ENCODE measurements at places on chromosomes 4 and X.

- no peak for DNase-seq
Observed at GRCh38 chr4:16652732-16653305, 245.6 kb downstream of the LDB2 start.

- DNase-seq = peak; percentile 7
Observed at GRCh38 chr4:7101692-7102515, 34.0 kb upstream of the GRPEL1 start.

GRCh38 chr4:23686169-23686897 lies 203.5 kb downstream of the PPARGC1A start:
- no peak for DNase-seq

- DNase-seq = no peak
Observed at GRCh38 chr4:88736264-88736663, 38.6 kb upstream of the NAP1L5 start.

- DNase-seq = no peak
Observed at GRCh38 chr4:84917086-84917821, 49.2 kb downstream of the WDFY3 start.

DNA sequence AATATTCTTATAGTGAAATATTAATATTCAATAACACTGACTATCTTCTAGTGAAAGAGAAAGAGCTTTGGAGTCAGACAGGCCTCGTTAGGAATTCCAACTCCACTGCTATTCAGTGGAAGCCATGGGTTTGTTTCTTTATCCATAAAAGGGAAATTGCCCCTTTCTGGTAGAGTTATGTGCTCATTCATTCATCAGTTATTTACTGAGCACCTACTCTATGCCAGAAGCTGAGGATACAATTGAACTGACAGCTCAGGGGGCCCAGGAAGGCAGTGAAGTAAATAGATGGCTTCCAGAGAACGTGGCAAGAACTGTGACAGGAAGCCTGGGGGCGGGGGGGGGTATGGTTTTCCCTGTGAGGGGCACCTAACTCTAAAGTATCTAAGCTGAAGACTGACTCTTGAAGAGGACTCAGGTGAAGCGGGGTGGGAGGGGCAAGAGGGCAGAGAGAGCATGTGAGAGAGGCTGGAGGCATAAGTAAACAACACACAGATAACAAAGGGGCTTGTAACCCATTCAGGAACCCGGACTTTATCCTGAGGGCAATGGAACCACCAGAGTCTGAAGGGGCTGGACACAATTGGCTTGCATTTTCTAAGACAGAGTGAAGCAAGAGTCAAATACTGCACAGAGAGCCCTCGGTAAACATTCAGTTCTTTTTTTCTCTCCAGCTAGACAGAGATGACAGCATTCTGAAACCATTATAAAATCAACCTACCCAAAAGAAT lies 20.3 kb downstream of the ANXA5 start:
- no peak for DNase-seq

DNA sequence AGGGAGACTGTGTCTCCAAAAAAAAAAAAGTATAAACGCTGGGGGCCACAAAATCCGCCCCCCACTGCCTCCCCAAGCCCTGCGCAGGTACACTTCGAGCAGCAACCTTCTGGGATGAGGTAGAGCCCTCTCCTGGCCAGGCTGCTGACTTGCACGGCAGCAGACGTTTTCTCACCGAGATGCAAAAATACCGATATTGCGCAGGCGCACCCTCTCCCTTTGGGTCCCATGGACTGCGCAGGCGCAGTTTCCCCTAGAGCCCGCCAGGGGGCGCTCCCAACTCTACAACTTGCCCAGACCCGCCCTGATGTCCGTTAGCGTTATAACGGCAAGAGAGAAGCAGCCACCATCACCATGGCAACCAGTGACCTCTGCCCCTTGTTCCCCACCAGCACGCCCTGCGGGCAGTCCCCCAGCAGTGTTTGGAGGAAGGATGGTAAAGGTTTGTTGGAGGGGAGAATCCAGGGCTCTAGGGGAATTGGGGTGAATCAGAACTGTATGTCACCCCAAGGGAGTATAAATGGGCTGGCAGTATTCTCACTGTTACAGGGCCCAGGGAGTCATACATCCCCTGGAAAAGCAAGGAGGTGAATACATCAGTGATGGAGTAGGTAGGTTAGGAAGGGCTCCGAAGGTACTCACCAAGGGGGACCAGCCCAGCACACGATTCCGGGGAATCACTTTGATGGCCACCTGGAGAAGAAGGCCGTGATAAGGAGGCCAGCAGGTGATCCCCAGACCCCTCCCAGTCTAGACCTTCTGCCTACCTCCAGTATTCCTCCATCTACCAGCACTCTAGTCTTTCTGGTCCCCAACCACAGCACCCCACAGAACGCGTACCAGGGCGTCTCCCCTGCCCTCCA lies 1.5 kb downstream of the PIM2 start:
- no peak for DNase-seq

DNA sequence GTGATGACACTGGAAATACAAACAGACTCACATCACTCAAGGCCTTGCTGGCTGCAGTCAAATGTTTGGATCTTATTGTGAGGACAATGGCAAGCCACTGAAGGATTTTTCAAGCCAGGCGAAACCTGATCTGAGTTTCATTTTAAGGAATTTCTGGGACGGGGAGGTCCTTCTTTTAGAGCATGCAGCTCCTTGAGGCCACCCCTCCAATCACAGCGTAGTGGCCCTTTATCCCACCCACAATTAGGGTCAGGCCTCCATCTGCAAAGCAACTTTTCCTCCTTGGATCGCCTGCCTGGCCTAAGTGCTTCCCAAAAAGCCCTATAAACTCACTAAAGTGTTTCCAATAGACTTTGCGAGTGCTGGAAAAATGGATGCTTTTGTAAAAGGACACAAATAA lies 115.5 kb downstream of the EFHC2 start:
- DNase-seq = no peak

GRCh38 chr4:90061881-90062280 lies 65.3 kb upstream of the CCSER1 start:
- no peak for DNase-seq

GRCh38 chr4:86243750-86244149 lies 116.1 kb downstream of the MAPK10 start:
- DNase-seq = no peak

DNA sequence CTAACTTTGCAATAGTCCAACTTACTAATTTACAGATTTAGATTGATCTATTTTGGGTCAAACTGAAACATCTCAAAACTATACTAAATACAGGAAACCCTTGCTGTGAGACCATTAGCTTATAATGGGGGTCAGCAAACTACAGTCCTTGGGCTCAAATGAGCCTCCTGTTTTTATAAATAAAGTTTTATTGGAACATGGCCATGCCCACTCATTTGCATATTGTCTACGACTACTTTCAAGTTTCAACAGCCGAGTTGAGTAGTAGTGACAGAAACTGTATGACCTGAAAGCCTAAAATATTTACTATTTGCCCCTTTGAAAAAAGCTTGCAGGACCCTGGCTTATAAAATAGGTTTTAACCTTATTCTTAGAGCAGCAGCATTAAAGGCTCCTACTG lies 92.4 kb downstream of the C4orf51 start:
- DNase-seq = no peak

GRCh38 chr4:73891739-73892405 lies 22.7 kb downstream of the CXCL1 start:
- no peak for DNase-seq

- no peak for DNase-seq
Observed at GRCh38 chrX:2559124-2559523, 58.3 kb upstream of the DHRSX start.

- no peak for DNase-seq
Observed at GRCh38 chrX:42948723-42949657, 171.0 kb upstream of the PPP1R2C start.

- no peak for DNase-seq
Observed at GRCh38 chr4:15037923-15038541, 35.8 kb downstream of the CPEB2 start.

- DNase-seq = no peak
Observed at GRCh38 chr4:37873386-37873785, 17.5 kb upstream of the TBC1D1 start.

GRCh38 chr4:133969202-133969848 lies 232.3 kb downstream of the PABPC4L start:
- no peak for DNase-seq

GRCh38 chr4:10783351-10783750 lies 98.8 kb upstream of the CLNK start:
- DNase-seq = no peak

All from NCI-H1417 treated with DMSO at 0.1 percent for 48 hours (cell line).